ENCODE measurements at places on chromosomes 7 and 10.

- no peak for DNase-seq
These were observed 278.2 kb upstream of the IMMP2L start for GRCh38 chr7:111840528-111840927.

DNA sequence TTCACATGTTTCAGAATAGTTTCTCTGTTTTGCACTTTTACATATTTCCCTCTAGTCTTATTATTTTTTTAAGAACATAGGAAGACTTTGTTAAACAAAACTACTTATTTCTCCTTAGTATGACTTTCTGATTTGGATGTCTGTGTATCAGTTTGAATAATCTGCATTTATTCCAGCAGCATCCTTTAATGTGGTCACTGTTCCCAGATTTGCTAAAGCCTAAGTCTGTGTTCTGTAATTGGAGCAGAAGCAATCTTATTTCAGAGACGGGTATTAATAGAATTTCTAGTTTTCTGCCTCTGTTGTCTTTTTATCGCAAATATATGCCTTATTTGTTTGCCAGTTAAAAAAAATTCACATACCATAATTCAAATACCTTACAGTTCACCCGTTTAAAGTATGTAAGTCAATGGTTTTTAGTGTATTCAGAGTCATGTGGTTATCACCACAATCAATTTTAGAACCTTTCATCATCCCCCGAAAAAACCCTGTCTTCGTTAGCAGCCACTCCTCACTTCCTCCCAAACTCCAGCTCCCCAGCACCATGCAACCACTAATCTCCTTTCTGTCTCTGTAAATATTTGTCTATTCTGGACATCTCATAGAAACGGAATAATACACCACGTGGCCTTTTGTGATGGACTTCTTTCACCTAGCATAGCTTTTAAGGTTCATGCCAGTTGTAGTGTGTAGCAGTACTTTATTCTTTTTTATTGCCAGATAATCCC, 58.7 kb downstream of the INPP5F start:
- peak; percentile 57 for DNase-seq

GRCh38 chr7:147418966-147419365, 1171.6 kb upstream of the C7orf33 start:
- DNase-seq = no peak

- DNase-seq = no peak
These were observed 3.7 kb downstream of the CFAP46 start for GRCh38 chr10:132938472-132939339.

DNA sequence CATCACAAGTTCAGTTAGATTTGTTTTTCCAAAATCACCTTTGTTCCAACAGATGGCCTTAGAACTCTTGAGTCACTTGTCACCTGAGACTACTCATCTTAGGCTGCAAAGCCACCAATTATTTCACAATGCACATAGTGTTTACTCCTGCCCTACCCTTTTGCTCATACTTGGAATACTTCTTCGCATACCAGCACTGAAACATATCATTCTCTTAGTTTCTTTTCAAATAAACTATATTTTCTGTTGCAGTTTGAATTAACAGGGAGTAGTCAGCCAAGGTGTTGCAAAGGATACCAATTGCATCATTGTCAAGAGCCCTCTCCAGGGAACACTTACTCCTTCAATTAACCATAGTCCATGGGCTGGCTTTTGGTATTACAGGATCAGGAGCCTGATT, 71.0 kb downstream of the CASD1 start:
- DNase-seq = no peak

GRCh38 chr10:80344912-80345311, 11.6 kb downstream of the DYDC1 start:
- no peak for DNase-seq

GRCh38 chr7:95811846-95812445, 39.6 kb downstream of the DYNC1I1 start:
- DNase-seq = no peak

GRCh38 chr7:77561352-77561751, 24.3 kb downstream of the PTPN12 start:
- no peak for DNase-seq

DNA sequence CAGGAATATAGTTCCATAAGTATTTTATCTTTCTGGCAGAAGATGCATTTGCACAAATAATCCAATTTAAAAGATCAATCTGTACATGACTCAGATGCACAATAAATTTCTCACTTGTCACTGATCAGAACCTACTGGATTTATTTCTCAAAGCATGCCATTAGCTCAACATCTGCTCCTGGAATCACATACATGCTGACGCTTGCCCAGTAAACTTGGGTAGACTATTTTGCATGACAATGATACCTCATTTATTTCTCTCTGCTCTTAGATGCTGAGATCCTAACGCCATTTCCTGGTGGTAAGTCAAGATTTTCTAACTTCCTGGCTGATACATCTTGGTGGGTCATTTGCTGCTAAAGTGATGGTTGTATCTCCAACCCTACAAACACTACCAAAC, 33.8 kb upstream of the C10orf120 start:
- no peak for DNase-seq

DNA sequence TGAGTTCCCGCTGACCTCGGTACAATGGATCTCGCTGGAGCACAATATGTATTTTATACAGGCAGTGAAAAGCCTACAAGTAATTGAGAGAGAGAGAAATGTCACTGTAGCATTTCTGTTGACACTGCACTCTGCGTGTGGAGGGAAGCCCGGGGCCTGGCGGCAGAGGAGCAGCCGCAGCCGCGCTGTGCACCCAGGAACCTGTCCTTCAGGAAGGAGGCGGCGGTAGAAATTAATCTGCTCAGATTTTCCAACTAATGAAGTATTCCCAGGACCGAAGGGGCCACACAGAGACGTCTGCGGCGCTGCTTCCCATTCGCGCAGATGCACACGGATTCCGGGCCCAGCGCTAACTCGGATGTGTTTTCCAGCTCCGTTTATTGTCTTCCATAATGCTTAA, 170.1 kb downstream of the EBF3 start:
- no peak for DNase-seq

DNA sequence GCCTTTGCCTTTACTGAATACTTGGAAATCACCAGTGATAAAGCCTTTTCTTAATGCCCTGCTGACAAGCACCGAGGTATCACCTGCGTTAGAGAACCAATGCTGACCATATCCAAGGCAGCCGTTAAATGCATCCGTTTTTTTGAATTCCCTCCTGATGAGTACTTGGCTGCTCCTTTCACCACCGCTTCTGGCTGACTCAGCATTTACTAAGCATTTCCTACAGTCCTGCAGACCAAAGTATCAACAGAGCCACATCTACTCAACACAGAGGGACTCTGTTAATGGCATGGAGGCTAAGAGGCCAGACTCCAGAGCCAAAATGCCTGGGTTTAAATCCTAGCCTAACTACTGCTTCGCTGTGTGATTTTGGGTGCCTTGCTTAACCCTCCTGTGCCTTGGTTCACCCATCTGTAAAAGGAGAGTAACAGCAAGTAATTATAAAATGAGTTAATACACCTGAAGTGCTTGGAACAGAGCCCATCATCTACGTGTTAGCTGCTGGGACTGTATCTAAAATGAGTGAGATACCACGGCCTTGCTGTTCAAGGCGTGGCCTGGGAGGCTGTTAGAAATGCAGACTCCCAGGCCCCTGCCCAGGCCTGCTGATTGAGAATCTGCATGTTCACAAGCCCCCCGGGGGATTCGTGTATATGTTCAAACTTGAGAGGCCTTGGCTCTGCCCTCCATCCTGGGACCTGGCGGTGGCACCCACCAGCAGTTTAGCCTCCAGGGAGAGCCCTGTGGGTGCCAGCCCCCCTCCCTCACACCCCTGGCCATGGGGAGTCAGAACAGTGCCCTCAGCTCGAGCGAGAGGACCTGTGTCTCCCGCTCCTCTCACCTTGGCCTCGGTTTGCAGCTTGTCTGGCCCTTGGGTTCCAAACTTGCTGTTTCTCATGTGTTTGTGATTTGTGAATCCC, 30.8 kb upstream of the EFCAB10 start:
- no peak for DNase-seq

DNA sequence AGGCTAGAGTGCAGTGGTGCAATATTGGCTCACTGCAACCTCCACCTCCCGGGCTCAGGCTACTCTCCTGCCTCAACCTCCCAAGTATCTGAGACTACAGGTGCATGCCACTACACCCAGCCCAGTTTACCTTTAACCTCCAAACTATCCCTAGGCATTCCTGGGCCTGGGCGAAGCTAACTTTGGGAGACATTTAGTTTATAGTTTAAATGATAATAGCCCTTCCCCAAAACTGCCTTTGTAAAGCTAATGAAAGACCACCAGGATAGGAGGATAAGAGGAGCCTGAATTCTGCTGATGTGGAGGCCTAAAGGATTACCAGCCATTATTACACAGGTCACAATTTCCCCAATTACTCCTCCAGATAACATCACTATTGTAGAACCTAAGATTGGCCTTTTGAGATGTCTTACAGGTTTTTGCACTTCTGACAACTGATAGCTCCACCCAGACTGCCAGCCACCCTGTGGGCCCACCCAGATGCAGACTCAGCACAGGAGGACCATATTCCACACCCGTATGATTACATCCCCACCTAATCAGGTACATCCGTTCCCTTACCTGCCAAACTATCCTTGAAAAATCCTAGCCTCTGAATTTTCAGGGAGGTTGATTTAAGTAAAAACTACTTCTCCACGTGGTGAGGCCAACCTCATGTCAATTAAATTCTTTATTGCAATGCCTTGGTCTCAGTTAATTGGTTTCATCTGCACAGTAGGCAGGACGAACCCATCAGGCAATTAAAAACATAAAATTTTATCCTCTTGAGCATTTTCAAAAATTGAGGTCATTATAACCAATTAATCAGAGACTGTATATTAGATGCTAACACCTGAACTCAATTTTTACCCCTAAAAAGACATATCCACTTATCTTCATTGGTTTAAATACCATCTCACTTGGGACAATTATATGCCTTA, 62.3 kb upstream of the TMEM254 start:
- no peak for DNase-seq

GRCh38 chr10:9786576-9786975, 1231.1 kb upstream of the CELF2 start:
- DNase-seq = no peak

DNA sequence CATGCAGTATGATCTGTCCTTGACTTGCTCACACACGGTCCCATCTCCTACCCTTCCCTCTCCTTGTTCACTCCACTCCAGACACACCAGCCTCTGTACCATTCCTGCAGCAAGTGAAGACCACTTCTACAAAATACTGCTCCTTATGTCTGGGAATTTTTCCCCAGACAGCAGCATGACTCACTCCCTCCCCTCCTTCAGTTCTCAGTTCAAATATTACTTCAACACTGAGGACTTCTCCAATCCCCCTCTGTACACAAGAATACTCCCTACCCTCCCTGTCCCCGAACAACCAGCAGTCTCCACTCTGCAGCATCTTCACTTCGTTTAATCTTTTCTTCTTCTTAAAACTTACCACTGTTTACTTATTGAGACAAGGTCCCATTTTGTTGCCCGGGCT, 474.0 kb downstream of the GPAM start:
- DNase-seq = no peak

DNA sequence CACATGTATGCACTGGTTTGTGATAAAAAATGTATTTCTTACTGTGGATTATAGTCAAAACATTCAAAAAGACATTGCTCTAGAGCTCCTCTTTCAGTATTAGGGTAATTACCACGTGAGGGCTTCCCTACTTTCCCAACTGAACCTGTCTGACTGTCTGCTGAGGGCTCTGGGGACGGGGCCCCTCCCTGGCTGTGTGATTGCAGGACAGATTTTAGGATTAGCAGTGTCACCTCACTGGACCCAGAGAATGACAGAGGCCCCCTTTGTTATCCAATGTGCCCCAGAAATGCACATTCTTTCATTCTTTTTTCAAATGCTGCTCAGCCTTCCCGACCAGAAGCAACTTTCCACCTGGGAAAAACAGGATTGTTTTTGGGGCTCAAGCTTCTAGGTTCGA, 43.6 kb upstream of the MXI1 start:
- no peak for DNase-seq

DNA sequence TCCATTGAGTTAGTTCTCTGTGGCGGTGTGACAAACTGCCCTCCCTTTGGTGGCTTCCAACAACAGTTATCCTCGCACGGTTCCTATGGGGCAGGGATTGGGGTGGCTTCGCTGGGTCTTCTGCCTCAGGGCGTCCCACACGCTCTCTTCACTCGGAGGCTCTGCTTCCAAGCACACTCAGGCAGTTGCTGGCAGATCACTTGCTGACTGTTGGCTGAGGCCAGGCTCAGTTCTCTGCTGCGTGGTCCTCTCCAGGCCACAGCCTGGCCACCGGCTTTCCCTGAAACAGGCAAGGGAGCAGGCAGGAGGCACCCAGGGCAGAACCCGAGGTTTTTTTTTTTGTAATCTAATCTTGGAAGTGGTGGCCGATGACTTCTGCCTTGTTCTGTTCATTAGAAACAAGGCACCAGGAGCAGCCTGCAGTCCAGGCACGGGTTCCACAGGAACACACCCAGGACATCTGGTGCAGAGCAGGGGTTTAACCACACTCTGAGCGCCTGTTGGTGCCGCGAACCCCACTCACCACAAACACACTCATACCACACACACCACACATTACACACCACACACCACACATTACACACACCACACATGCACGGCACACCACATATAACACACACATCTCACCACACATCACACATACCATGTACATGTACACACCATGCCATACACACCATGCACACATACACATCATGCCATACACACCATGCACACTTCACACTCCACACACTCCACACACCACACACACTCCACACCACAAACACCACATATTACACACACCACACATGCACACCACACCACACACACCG, 112.2 kb downstream of the PTPN20 start:
- DNase-seq = no peak

DNA sequence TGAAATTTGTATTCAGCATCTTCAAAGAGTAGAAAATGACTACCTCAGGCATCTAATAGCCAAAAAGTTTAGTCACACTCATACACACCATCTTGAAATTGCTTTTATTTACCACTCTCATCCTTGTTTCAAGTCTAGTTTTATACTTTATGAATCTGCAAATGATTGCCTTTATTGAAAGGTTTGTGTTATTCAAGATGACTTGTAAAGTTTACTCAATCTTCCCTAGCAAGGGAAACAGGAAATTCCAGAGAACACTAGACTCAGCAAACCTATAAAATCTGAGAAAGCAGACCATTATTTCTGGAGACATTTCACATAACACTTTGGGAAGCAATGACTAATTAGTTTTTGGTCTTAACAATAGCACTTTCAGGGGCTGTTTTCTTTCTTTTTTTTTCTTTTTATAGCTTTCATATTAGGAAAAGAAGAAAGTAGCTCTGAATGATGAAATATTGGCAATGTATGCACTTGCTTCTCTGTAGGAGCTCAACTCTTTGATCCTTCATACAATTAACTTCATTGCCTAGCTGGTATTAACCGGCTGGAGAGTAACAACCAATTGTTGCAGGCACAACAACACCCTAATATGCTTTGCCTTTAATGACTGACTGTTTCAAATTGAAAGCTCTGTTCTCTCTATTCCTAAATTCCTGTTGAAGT, 68.9 kb upstream of the HDAC9 start:
- no peak for DNase-seq
